ENCODE measurements at places on chromosomes 3 and 15. TPM values are rescaled to one million over a fixed set of nuclear protein-coding genes. Genes with fewer than 3 reads are reported as not detected.
A peak's percentile ranks its signal among the peaks of the same experiment; 100 is the strongest.

DNA sequence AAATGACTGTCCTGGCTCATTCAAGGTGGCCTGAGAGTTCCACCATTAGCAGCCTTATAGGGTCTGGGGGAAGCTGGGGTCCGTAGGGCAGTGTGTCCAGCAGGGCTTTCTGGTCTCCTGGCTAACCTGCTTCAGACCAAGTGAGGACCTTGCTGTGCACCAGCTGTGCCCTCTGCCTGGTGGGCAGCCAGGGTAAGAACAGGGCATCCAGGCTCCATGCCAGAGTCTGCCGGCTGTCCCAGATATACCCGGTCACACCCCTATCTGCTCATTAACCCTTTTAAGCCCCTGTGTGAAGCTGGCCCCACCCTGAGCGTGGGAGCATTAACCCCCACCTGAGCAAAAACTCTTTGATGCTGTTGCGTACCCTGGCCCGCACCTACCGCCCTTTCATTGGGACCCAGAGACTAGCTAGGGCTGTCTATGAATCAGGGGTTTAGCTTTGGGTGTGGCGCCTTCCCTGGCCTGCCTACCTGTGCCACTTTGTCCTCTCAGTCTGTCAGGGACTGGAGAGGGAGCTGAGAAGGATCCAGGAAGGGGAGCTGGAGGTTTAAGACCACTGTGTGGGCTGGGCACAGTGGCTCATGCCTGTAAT lies 17.6 kb downstream of the SEMA3F start:
- DNase-seq, result peak; percentile 68

DNA sequence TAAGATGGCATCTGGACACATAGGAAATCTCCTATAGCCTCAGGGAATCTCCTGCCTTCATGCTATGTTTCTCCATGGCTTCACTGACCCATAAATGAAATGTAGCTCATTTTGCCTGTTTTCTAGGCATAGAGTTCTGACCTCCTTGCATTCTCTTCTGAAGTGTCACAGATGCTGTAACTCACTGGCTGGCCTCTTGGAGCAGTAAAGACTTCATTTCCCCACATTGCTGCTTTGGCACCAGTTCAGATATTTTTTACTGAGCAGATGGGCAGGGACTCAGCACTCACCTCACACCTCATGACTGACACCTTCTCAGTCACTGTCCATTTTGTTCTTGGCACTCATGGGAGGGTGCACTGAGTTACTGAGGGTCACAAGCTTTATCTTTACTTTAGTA lies 286.7 kb upstream of the TGFBR2 start:
- peak; percentile 59 for DNase-seq

- peak; percentile 82 for DNase-seq
Measured at GRCh38 chr3:127011270-127011992, 28.5 kb downstream of the PLXNA1 start.

DNA sequence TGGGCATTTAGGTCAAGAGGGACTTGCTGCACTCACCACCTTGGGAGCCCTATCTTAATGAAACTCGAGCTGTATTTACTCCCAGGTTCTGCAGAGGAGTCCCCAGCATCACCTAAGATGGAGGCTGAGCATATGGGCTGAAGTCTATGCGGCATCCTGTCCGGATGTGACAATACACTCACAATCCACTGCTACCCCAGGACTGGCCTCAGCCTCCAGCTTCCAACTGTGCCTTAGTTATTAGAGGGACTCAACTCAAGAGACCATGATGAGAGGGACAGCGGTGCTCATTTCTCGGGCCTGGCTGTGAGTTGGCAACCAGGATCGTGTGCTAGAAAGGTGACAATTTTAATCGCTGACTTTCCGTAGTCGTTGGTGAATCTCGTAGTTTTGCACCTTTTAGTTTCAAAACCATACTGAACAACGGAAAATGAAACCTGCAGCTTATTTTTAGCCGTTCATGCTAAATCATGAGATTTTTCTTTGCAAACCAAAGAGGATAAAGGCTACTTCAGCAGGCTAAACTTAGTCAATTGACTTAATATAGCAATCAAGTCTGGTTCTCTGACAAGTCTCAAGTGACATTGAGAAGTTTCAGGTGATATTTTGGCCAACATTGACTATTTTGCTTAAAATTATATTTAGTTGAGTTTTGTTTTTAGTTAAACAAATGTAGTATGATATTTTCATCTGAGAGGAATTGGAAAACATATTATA lies 11.1 kb downstream of the ZBTB38 start:
- DNase-seq, result no peak

DNA sequence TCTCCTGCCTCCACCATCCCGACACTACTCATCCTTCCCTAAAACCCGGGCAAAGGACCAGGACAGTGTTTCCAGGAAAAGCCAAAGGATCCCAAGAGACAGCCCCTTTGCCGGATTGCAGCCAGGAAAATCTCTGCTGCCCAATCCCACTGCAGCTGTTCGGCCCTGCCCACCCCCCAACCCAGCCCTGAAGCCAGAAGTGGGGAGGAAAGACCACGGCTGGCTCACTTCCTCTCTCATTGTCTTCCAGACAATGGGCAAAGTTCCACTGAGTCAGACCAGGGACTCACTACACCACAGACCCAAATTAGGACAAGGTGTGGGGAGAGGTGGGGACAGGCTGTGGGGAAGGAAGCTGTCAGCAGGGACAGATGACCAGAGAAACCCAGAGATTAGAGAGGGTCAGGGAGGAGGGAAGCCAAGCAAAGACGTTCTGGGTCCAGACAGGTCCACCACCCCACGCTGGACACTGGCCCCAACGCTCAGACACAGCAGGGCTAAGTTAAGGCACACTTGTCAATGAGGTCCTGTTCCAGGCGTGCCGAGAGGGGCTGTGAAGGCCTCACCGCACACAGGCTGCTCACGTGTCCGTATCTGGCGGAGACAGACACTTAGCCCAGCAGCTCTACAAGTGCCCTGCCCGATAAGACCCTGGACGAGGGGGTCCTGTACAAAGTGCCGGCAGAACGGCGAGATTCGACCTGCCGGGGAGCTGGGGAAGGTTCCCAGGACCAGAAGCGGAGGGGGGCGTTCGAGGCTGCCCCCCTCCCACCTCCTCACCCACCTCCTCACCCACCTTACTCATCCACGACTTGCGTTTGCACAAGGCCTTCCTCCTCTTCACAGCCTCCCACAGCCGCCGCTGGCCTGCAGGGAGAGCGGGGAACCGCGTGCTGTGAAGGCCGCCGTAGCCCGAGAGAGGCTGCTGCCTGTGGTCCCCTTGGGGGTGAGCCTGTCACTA lies 21.9 kb downstream of the TNK2 start:
- DNase-seq, result peak; percentile 66

GRCh38 chr3:191627064-191627463 lies 166.1 kb downstream of the PYDC2 start:
- peak; percentile 2 for DNase-seq

- no peak for DNase-seq
Measured at GRCh38 chr15:53458736-53459135, 300.7 kb downstream of the WDR72 start.

Gene CPNE9
- 0.15 TPM for total RNA-seq

Gene COL6A6
- 3.6 TPM for total RNA-seq

Gene IDH2
- 237 TPM for total RNA-seq

Gene RBPMS2
- total RNA-seq, result 380 TPM
